MCF 10A (cell line): ENCODE measurements at places on chromosomes 11 and 22.

- DNase-seq, result no peak
- H3K4me3 ChIP-seq, result no peak overlapping the region
- peak overlapping the region; percentile 68 for H3K27ac ChIP-seq
- no peaks in the 10 kb centered on the region for H3K27me3 ChIP-seq
- peaks cover 27% of the 10 kb centered on the region for H3K36me3 ChIP-seq
- peaks cover 44% of the 10 kb centered on the region for H3K4me1 ChIP-seq
These were observed 10.8 kb downstream of the BLID start for GRCh38 chr11:122105044-122105758.

DNA sequence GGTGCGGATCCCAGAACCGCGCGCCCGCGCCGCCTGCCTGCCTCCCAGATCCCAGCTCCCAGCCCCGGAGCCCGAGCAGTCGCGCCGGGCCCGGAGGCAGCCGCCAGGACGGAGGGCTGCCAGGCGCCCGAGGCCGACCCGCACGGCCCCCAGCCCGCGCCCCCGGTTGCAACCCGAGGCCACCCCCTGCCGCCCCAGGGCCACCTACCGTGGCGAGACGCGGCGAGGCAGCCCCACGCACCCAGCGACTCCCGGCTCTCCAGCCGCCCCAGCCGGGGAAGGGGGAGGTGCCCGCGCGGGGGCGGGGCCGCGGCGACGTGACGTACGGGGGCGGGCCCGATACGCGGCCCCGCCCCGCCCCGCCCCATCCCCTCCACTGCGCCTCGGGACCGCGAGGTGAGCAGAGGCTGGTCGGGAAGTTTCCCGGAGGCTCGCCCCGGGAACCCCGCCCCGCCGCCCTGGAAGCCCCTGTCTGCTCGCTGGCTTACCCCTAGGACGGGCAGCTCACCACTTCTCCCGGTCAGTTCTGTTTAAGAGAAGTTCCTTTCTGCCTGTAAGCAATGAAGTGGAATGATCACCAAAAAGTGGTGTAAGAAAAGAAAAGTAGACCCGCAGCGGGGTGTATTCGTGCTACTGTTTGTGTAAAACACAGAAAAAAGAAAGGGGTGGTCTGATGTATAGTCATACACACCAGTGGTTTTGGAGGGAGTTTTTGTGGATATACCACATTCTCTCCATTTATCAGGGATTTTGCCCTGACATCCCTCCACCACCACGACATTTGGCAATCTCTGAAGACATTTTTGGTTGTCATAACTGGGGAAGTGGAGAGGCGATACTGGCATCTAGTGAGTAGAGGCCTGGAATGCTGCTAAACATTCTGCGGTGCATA lies at the start of gene TPST2:
Gene TPST2 (minus strand): TSS at position 288 of the 892 bp plus-strand sequence. CDS start 48,502 bp downstream, outside the sequence.
- no peaks in the 10 kb centered on the region for H3K36me3 ChIP-seq
- peak; percentile 73 for DNase-seq
- peak within 1 kb of the TSS; percentile 86 for H3K27ac ChIP-seq
- H3K4me1 ChIP-seq, result peaks cover 11% of the 10 kb centered on the region

GRCh38 chr11:58621586-58622262 lies 741 bp upstream of the CNTF start:
- H3K27me3 ChIP-seq, result no peaks in the 10 kb centered on the region
- H3K36me3 ChIP-seq, result peaks cover 68% of the 10 kb centered on the region
- DNase-seq, result no peak
- H3K4me1 ChIP-seq, result peaks cover 28% of the 10 kb centered on the region
- H3K27ac ChIP-seq, result peak overlapping the region; percentile 54

- no peaks in the 10 kb centered on the region for H3K27me3 ChIP-seq
- DNase-seq, result peak; percentile 70
- H3K27ac ChIP-seq, result no peak overlapping the region
- peaks cover 48% of the 10 kb centered on the region for H3K36me3 ChIP-seq
- peaks cover 26% of the 10 kb centered on the region for H3K4me1 ChIP-seq
These were observed 3.7 kb upstream of the HSPA8 start for GRCh38 chr11:123065621-123066020.

DNA sequence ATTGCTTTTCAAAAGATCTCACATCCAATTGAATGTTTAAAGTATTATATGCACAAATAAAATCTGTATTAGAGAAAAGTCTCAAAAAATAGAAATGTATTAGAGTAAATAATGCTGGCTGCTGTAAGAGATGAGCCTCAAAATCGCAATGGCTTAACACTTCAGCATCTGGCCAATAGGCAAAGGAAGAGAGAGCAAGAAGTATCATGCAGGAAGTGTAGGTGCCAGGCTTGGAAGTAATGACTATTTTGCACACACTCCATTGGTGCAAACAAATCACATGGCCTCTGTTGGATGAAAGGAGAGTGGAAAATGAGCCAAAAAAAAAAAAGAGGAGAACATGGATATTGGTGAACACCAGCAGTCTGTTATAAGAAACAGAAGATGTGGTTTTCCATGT lies 193.0 kb upstream of the E2F8 start:
- H3K27me3 ChIP-seq, result peaks cover 28% of the 10 kb centered on the region
- no peak for DNase-seq
- peaks cover 28% of the 10 kb centered on the region for H3K4me1 ChIP-seq
- no peak overlapping the region for H3K4me3 ChIP-seq
- H3K27ac ChIP-seq, result no peak overlapping the region

DNA sequence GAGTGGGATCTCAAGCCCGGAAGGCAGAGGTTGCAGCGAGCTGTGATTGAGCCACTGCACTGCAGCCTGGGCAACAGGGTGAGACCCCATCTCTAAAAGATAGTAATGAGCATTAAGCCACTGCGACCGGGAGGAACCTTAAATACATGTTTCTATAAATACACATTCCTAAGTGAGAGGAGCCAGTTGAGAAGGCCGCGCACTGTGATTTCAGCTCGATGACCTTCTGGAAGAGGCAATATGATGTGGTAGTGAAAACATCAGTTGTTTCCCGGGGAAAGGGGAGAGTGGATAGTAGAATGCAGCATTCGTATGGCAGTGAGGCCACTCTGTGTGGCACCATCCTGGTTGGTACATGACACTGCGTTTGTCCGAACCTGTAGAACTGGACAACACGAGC lies 18.0 kb downstream of the PTDSS2 start:
- DNase-seq, result no peak
- H3K4me3 ChIP-seq, result no peak overlapping the region
- H3K4me1 ChIP-seq, result no peaks in the 10 kb centered on the region
- no peak overlapping the region for H3K27ac ChIP-seq
- H3K36me3 ChIP-seq, result peaks cover 5% of the 10 kb centered on the region
- no peaks in the 10 kb centered on the region for H3K27me3 ChIP-seq

DNA sequence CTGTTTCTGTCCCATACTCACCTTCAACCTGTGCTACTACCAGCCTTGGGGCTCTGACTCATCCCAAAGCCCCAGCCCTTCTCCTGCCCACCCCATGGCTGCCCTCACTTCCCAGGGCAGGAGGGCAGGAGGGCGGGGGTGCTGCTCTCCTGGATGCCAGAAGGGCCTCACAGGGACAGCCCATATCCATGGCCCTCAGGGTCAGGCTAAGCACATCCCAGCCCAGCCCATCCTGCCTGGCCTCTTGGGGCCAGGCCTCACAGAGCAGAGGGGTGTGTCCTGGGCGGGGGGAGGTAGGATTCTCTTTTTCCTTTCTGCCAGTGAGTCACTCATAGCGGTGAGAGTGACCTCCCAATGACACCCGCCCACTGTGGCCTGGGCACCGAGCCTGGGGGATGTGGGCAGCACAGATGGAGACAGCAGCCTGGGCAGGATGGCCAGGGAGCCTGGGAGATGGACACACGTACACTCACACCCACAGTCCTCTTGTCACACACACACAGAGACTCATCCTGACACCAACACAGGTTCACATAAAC lies 2.4 kb downstream of the LTBP3 start:
- no peaks in the 10 kb centered on the region for H3K27me3 ChIP-seq
- peak; percentile 95 for DNase-seq
- peak overlapping the region; percentile 45 for H3K4me3 ChIP-seq
- H3K4me1 ChIP-seq, result peaks cover 40% of the 10 kb centered on the region
- no peaks in the 10 kb centered on the region for H3K36me3 ChIP-seq

GRCh38 chr22:49723478-49724029 lies 104.1 kb downstream of the BRD1 start:
- no peaks in the 10 kb centered on the region for H3K4me1 ChIP-seq
- DNase-seq, result no peak
- no peak overlapping the region for H3K27ac ChIP-seq
- H3K4me3 ChIP-seq, result no peak overlapping the region
- H3K36me3 ChIP-seq, result no peaks in the 10 kb centered on the region

DNA sequence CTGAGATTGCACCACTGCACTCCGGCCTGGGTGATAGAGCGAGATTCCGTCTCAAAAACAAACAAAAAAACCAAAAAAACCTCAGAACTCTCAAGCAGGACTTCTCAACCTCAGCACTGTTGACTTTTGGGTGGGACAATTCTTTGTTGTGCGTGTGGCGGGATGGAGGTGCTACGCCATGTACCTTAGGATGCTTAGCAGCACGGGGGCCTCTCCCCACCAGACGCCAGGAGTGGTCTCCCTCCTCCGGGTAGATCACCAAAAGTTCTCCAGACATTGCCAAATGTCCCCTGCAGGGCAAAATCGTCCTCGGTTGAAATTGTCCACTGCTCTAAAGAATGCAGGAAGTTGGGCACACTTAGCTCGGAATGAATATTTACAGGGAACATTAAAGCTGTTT lies 26.9 kb upstream of the ATXN10 start:
- no peaks in the 10 kb centered on the region for H3K36me3 ChIP-seq
- DNase-seq, result no peak
- no peak overlapping the region for H3K27ac ChIP-seq

- peaks cover 21% of the 10 kb centered on the region for H3K27me3 ChIP-seq
- DNase-seq, result no peak
- no peaks in the 10 kb centered on the region for H3K4me1 ChIP-seq
- no peak overlapping the region for H3K4me3 ChIP-seq
These were observed 21.3 kb upstream of the KDM4E start for GRCh38 chr11:95003716-95004115.

DNA sequence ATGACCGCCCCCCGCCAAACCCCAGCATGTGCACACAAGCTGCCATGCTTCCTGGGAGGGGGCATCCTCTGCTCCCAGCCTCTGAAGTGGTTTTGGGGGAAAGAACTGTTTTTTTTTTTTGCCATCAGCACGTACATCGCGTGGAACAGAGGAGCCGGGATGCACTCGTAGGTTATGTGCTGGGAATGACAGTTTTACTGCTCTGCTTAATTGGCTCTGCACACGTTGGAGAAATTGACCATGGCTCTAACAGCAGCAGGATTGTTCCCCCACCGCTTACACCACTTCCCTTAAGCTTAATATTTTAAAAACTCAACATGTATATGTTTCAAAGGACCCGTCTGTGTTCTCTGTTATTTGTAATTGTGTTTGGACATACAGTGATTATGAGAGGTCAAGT lies 175.2 kb downstream of the NAV2 start:
- H3K4me3 ChIP-seq, result no peak overlapping the region
- peaks cover 54% of the 10 kb centered on the region for H3K36me3 ChIP-seq
- H3K27ac ChIP-seq, result no peak overlapping the region
- H3K4me1 ChIP-seq, result peaks cover 23% of the 10 kb centered on the region
- no peaks in the 10 kb centered on the region for H3K27me3 ChIP-seq
- no peak for DNase-seq

GRCh38 chr11:41320653-41321052 lies 138.8 kb downstream of the LRRC4C start:
- no peaks in the 10 kb centered on the region for H3K36me3 ChIP-seq
- peaks cover 5% of the 10 kb centered on the region for H3K4me1 ChIP-seq
- no peaks in the 10 kb centered on the region for H3K27me3 ChIP-seq
- no peak overlapping the region for H3K27ac ChIP-seq

DNA sequence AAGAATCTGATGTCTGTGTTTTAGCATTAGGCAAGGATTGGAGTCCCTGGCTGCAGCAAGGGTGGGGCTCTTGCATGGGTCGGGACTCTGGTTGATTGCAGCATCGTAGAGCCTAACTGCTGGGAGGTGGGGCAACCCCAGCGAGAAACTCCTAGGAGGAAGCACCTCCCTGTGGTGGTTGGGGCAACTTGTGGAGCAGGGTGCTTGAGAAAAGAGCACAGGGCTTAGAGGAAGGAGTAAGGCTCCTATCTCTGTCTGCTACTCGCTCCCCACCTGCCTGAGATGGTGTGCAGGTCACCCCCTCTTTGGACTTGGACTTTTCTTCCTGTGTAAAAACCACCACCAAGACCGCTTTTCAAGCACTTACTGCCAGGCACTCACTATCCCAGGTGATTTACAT lies 15.6 kb downstream of the SREBF2 start:
- no peak overlapping the region for H3K4me3 ChIP-seq
- peak; percentile 60 for DNase-seq
- no peak overlapping the region for H3K27ac ChIP-seq
- H3K36me3 ChIP-seq, result peaks cover 20% of the 10 kb centered on the region
